ENCODE measurements at places on chromosomes 6 and 20. TPM values are rescaled to one million over a fixed set of nuclear protein-coding genes. Genes with fewer than 3 reads are reported as not detected.

DNA sequence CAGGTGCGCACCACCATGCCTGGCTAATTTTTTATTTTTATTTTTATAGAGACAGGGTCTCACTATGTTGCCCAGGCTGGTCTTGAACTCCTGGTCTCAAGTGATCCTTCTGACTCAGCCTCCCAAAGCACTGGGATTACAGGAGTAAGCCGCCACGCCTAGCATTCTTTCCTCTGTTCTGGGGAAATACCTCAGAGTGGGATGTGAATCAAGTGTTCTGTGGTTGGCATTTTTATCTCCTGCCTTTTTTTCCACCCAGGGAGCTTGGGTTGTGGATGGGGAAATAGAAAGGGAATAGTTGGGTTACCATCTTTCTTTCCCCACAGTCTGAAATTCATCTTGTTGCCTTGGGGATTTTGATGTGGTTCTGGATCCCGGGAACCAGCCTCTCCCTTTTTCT lies 24.1 kb downstream of the TFAP2C start:
- DNase-seq = no peak

GRCh38 chr6:7832904-7833750 lies 77.5 kb downstream of the TXNDC5 start:
- DNase-seq = no peak

- DNase-seq = no peak
Measured at GRCh38 chr6:165232731-165233488, 76.5 kb downstream of the C6orf118 start.

DNA sequence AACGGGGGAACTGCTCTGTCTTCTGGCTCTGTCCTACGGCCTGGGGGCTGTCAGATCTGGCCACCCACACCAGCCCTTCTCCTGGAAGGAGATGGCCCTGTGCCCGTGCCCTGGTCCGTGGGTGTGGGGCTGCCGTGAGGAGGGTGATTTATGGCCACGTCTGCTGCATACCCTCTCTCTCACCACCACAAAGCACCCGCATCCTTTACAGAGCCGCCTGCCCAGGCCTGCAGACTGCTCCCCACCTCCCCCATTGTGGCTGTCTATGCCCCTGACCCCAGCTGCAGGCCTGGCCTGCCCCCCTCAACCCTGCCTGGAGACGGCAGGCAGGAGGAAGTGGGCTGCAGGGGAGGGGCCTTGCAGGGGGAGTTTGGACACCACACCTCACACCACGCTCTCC lies 72.7 kb upstream of the GATA5 start:
- no peak for DNase-seq

GRCh38 chr20:24630486-24631172 lies 161.2 kb downstream of the SYNDIG1 start:
- peak; percentile 53 for DNase-seq

DNA sequence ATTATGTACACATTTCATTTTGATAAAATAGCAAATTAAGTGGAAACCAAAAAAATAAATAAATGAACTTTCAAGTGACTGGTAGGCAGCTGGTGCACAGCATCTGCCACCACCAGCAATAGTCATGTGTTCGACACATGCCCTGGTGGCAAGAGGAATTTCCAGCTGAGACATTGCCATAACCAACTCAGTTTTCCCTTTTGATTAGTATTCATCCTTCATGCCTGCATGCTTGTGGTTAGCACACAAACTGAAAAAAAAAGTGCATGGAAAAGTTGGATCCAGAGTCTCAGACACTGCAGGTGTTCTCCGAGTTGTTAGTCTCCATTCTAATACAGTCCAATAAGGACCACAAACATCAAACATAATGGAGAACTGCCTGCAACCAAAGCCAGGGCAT lies 156.0 kb upstream of the SOX4 start:
- no peak for DNase-seq

GRCh38 chr6:24673625-24674024 lies 6.7 kb downstream of the ACOT13 start:
- DNase-seq = no peak

DNA sequence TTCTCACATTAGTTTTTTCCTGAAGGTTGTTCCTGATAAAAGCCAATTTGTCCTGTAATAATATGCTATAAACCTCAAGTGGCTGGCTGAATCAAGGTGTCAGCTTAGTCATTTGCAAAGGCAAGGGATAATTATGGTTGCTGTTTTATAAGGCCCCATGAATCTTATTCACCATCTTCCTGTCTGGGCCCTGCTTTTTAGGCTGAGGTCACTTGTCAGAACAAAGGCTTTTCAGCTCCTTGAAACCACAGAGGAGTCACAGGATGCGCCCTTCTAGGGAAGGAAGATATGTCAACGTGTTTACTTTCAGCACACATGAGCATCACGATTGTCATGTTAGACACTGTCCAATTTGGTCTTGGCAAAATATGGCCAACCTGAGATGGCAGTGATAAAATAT lies 64.8 kb upstream of the NAA20 start:
- no peak for DNase-seq

GRCh38 chr20:20358801-20359200 lies 9.1 kb upstream of the INSM1 start:
- no peak for DNase-seq

DNA sequence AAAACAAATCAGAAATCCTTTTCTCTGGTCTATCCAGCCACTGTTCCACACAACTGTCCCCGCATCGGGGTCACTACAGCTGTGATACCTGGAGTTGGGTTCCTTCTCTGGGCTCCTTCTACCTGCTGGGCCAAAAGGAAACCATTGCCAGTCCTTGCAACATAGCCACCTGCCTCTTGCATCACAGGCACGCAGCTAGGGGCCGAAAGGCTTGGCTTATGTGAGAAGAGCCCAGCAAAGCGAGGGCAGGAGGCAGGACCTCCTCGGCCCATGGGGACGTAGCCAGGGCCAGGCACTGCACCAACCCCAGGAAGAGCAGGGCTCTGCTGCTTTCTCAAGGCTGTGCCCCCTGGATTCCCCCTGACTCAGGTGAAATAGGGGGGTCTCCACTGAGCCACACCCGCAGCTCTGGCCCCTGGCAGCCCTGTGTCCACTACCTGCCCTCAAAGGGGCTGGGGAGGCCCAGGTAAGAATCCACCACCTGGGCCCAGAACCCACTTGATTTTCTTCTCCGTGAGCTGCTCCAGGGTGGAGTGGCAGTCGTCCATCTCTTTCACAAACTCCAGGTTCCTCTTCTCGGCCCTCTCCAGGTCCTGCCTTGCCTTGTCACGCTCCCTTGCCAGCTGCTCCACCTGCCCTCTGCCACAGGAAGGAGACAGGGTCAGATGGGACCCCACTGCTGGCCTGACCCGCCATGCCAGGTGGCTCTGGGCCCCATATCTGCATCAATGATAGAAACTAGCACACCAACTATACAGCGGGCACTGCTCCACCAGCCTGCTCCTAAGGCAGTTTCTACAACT lies 88.9 kb downstream of the GINS1 start:
- DNase-seq = no peak

DNA sequence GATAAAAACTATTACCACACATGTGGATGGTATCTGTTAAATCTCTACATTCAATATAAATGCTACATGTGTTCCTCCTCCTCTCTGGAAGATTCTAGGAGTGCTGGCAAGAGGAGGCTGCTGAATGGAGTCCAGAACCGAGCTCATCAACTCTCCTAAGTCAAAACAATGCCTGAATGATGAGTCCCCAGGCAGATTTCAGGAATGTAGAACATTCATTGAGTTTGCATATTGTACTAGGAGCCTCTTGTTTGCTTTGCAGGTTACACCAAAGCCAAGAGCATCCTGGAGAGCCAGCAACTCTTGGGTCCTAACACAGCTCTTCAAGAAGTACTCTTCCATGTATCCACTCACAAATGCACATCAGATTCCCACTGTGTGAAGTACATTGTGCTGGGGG lies 117.6 kb upstream of the UST start:
- DNase-seq = no peak

- DNase-seq = no peak
Measured at GRCh38 chr6:129135451-129135850, 252.5 kb downstream of the LAMA2 start.

DNA sequence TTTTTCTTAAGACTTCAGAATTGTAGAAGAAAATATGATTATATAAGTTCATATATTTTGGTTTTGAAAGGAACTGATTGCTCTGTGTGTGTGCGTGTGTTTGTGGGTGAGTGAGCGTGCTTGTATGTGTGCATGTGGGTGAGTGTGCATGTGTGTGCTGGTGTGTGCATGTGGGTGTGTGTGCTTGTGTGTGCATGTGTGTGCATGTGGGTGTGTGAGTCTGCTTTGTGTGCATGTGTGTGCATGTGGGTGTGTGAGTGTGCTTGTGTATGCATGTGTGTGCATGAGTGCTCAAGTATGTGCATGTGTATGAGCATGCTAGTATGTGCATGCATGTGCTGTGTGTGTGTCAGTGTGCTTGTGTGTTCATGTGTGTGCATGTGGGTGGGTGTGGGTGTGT lies 238.5 kb downstream of the CDC5L start:
- no peak for DNase-seq

DNA sequence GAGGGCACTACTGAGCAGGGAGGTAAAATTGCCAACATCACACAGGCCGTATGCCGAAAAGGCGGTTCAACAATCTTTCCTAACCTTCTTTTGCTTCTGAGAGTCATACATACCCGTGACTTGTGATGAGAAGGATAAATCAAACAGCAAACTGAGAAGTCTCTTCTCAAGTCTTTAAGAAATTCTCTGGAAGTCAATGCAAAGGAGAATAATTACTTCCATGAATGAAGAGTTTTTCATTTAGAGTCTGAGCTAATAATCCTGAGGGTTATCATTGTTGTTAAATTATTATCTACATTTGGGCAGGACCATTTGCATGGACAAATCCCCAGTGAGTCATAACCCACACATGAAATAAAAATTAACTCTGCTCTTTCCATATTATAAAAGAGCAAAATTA lies 22.4 kb upstream of the ILRUN start:
- DNase-seq = no peak

Gene HRH3
- not detected for total RNA-seq

Gene SH3BGRL2
- total RNA-seq = 1.9 TPM

Gene SNAP91
- total RNA-seq = not detected

Gene PAK5
- total RNA-seq = not detected

Gene DAAM2
- total RNA-seq = 87.2 TPM

All from osteocyte (in vitro differentiated cells).